ENCODE measurements at places on chromosomes 2 and 18. TPM values are rescaled to one million over a fixed set of nuclear protein-coding genes. Genes with fewer than 3 reads are reported as not detected.

Gene MTA3
- total RNA-seq = 18.0 TPM

Gene ABCG8
- total RNA-seq = not detected

Gene MAP4K3
- total RNA-seq = 47.1 TPM

Gene OSBPL1A
- total RNA-seq = 50.9 TPM

Gene TMEM163
- total RNA-seq = 0.51 TPM

Gene FKBP1B
- not detected for total RNA-seq

Gene RUFY4
- total RNA-seq = not detected

Gene ANTXR1
- total RNA-seq = 25.1 TPM

Gene C1GALT1C1L
- total RNA-seq = 1.5 TPM

Gene CXCR4
- 24.0 TPM for total RNA-seq

Gene CNGA3
- total RNA-seq = not detected

Gene KIF1A
- total RNA-seq = 1.1 TPM

Gene IL1RL1
- total RNA-seq = 0.99 TPM

Gene ERBB4
- total RNA-seq = 24.6 TPM

Gene OSR1
- total RNA-seq = 1.9 TPM
